ENCODE measurements at places on chromosomes 3 and 15. TPM values are rescaled to one million over a fixed set of nuclear protein-coding genes. Genes with fewer than 3 reads are reported as not detected.

DNA sequence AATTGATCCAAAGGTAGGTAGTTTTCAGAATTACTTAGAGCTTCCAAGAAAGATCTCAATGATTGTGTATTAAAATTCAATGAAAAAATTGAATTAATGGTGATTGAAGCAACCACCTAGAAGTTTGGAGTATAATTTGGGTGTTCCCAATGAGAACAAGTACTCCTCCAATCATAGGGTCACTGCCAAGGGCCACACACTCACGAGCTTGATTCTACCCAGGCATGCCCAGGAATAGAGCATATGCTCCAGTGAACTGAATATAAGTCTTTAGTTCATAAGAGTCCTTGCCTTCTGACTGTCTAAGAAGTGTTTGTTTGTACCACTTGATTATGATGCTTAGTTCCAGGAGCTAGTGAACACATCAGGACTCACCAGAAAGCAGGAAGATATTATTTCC lies 133.9 kb downstream of the CPNE4 start:
- H3K4me1 ChIP-seq, result peaks cover 34% of the 10 kb centered on the region
- no peak overlapping the region for H3K27ac ChIP-seq
- no peak for DNase-seq
- no peaks in the 10 kb centered on the region for H3K36me3 ChIP-seq

- H3K27ac ChIP-seq, result peak overlapping the region; percentile 27
- no peak overlapping the region for H3K4me3 ChIP-seq
- peaks cover 35% of the 10 kb centered on the region for H3K36me3 ChIP-seq
- H3K27me3 ChIP-seq, result peaks cover 2% of the 10 kb centered on the region
- no peak for DNase-seq
Observed at GRCh38 chr15:89852342-89852995, 37.8 kb upstream of the ANPEP start.

GRCh38 chr3:143832433-143832832 lies 15.8 kb downstream of the SLC9A9 start:
- DNase-seq, result no peak
- no peak overlapping the region for H3K27ac ChIP-seq
- H3K27me3 ChIP-seq, result no peaks in the 10 kb centered on the region
- H3K36me3 ChIP-seq, result no peaks in the 10 kb centered on the region

DNA sequence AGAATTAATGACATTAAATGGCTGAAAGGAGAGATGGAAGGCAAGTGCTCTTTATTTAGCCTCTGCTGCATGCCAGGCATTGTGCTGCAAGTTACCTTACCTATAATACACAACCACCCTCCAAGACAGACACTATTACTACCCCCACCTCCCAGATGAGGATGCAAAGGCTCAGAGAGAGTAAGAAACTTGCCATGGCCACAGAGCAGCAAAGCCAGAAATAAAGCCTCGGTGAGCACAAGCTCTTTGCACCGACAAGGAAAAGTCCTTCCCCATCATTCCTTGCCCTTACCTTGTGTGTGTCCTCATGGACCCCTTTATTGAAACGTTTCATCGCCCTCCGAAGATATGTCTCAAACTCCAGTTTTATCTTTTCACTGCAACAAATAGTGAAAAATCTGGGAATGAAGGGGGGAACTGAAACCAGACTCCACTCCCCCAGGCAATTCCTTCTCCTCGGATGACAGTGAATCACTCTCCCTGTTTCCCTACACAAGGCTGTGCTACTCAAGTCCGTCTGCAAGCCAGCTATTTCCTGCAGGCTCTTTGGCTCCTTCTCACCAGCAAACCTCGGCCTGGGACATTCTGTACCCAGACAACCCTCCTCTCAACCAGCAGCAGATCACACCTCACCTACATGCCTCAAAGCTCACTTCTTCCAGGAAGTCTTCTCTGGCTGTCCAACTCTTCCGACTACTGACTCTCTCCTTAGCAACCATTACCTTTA lies 11.4 kb downstream of the XPC start:
- H3K27ac ChIP-seq, result peak overlapping the region; percentile 85
- H3K4me1 ChIP-seq, result peaks cover 71% of the 10 kb centered on the region
- H3K4me3 ChIP-seq, result peak overlapping the region; percentile 79
- peak; percentile 82 for DNase-seq

DNA sequence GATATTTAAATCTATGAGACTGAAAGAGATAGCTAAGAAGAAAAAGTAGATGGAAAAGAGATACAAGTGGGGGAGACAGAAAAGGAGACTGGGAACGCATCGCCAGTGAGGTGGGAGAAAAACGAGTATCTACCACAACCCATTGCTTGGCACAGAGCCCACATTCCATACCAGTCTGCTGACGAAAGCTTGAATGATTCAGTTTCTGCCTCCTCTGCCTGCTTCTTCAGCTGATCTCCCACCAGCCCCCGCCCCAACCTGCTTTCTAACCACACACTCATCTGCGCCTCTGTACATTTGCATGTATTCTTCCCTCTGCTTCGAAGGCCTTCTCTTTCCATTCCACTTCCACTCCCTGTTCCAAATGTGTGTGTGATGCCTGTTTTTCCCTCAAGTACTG lies 188.1 kb downstream of the USP13 start:
- peaks cover 12% of the 10 kb centered on the region for H3K4me1 ChIP-seq
- peak; percentile 12 for DNase-seq
- H3K36me3 ChIP-seq, result no peaks in the 10 kb centered on the region
- H3K27me3 ChIP-seq, result no peaks in the 10 kb centered on the region

DNA sequence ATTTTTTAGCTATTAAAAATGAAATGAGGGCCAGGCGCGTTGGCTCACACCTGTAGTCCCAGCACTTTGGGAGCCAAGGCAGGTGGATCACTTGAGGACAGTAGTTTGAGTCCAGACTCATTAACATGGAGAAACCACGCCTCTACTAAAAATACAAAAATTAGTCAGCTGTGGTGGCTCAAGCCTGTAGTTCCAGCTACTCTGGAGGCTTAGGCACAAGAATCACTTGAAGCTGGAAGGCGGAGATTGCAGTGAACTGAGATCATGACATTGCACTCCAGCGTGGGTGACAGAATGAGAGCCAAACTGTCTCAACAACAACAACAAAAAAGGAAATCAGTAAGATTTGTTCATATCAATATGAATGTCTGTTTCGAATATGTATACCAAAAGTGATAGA lies 517.1 kb downstream of the ROBO1 start:
- H3K27ac ChIP-seq, result no peak overlapping the region
- no peak overlapping the region for H3K4me3 ChIP-seq
- H3K4me1 ChIP-seq, result peaks cover 16% of the 10 kb centered on the region
- DNase-seq, result no peak
- no peaks in the 10 kb centered on the region for H3K36me3 ChIP-seq

DNA sequence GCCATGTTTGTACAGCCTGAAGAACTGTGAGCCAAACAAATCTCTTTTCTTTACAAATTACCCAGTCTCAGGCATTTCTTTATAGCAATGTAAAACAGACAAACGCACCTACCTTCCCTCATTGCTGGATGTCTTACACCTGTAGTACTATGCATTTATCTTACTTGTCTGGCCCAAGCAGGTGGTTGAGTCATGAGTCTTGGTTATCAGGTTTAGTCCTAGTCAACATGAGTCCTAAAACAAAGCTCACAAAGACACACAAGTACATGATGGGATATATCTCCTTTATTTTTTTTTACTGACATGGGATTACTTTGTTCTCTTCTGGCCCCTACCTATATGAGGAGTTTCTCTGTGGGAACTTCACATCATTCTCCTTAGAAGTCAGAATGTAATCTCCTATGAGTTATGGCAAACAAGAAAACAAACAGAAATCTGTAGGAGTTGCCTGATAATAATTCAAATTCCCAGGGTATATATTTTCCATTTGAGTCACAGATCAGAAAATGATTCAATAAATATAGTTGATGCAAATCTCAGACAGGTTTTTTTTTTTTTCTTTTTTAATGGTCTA lies 33.6 kb upstream of the PLSCR2 start:
- DNase-seq, result no peak
- no peaks in the 10 kb centered on the region for H3K27me3 ChIP-seq
- H3K27ac ChIP-seq, result peak overlapping the region; percentile 68
- H3K36me3 ChIP-seq, result no peaks in the 10 kb centered on the region
- peak overlapping the region; percentile 68 for H3K4me3 ChIP-seq
- peaks cover 56% of the 10 kb centered on the region for H3K4me1 ChIP-seq

DNA sequence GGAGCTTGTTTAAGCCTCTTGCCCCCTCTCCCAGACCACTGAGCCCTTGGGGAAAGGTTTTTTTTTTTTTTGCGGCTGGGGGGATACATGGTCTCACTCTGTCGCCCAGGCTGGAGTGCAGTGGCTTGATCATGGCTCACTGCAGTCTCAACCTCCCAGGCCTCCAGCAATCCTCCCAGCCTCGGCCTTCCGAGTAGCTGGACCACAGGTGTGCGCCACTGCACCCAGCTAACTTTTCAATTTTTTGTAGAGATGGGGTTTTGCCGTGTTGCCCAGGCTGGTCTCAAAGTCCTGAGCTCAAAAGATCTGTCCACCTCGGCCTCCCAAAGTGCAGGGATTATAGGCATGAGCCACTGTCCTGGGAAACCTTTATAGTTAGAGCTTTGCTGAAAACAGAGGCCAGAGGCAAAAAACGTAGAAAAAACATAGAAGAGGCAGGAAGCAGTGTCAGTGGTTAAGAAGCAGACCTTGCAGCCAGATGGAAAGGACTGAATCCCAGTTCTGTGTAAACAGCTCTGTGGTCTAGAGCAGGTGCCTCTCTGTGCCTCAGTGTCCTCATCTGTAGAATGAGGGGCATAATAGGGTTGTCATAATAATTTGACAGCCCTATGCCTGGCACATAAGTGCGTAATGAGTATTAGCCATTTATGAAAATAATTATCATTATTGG lies 33.1 kb downstream of the CMTM7 start:
- H3K4me3 ChIP-seq, result no peak overlapping the region
- no peak for DNase-seq
- peaks cover 36% of the 10 kb centered on the region for H3K4me1 ChIP-seq
- peaks cover 5% of the 10 kb centered on the region for H3K36me3 ChIP-seq
- H3K27me3 ChIP-seq, result peaks cover 3% of the 10 kb centered on the region
- no peak overlapping the region for H3K27ac ChIP-seq

- H3K27me3 ChIP-seq, result peaks cover 8% of the 10 kb centered on the region
- H3K4me3 ChIP-seq, result no peak overlapping the region
- H3K27ac ChIP-seq, result no peak overlapping the region
- DNase-seq, result no peak
- H3K4me1 ChIP-seq, result peaks cover 8% of the 10 kb centered on the region
Observed at GRCh38 chr3:102533784-102534183, 99.0 kb downstream of the ZPLD1 start.

DNA sequence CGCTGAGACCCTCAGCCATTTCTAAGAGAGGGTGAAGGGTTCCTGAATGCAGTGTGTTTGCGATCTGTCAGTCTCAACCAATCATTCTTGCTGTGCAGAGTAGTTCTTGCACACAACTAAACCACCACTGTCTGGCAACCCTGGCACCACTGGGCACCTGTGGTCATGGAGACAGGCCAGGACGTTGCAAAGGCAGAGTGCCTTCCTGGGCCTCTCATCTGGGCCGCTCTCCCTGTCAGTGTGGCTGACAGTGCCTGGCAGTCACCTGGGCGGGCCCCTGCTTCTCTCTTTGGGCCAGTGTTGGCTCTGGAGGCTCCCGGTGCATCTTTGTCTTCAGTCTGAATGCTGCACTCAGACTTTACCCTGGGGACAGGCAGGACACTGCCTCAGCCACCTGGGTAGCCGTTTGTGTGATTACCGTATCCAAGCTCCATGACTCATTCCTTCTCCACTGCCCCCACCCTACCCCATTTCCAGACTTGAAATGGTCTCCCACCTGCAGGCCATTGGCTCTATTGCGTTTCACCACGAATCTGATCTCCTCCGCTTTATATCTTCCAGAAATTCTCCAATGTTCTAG lies 104.6 kb upstream of the KLF13 start:
- DNase-seq, result no peak
- H3K4me1 ChIP-seq, result peaks cover 16% of the 10 kb centered on the region
- H3K36me3 ChIP-seq, result peaks cover 7% of the 10 kb centered on the region
- no peak overlapping the region for H3K4me3 ChIP-seq

DNA sequence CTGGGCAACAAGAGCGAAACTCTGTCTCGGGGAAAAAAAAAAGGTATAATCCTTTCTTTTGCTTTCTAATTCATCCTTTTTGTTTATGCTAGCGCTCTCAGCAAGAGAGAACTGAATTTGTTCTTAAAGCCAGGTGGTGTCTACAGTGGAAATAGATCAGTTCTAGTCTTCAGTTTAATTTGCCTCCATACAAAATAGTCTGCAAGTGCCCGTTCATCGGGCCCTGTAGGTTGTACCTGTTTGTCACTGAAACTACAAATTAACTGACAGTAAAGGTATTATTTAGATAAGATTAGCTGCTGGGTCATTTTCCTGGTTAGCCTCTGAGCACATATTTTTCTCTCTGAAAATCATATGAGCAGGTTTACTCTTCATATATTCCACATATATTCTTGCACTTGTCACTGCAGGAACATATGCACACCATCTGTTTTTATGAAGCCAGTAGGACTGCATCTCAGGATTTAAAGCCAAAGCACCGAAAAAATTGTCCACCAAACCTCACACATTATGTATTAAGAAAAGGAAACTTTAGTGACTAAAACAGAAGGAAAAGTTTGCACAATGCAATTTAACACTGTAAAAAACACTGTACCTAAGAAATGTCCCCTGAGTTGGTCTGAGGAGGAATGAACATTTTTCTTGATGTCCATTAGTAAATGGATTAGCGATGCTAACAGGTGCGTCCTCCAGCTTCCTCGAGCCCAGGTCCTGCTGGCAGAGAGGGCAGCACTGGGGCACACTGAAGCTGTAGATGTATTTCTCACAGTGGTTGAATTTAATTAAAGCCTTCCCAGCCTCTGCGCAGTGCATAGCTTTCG lies 437 bp downstream of the MKRN2OS start:
- H3K4me3 ChIP-seq, result no peak overlapping the region
- no peak overlapping the region for H3K27ac ChIP-seq
- no peak for DNase-seq
- H3K27me3 ChIP-seq, result no peaks in the 10 kb centered on the region

MB21D2 gene
- 17.2 TPM for total RNA-seq

HERC2 gene
- 49.7 TPM for total RNA-seq

LYSMD2 gene
- 14.2 TPM for total RNA-seq

LEO1 gene
- 24.5 TPM for total RNA-seq

WDR76 gene
- total RNA-seq, result 8.4 TPM

FAM81A gene
- total RNA-seq, result not detected

PP2D1 gene
- not detected for total RNA-seq

MKRN2 gene
- total RNA-seq, result 34.5 TPM

LDHAL6B gene
- not detected for total RNA-seq

Measured in HFFc6 (cell line).